ENCODE measurements at places on chromosomes 7 and 10.

DNA sequence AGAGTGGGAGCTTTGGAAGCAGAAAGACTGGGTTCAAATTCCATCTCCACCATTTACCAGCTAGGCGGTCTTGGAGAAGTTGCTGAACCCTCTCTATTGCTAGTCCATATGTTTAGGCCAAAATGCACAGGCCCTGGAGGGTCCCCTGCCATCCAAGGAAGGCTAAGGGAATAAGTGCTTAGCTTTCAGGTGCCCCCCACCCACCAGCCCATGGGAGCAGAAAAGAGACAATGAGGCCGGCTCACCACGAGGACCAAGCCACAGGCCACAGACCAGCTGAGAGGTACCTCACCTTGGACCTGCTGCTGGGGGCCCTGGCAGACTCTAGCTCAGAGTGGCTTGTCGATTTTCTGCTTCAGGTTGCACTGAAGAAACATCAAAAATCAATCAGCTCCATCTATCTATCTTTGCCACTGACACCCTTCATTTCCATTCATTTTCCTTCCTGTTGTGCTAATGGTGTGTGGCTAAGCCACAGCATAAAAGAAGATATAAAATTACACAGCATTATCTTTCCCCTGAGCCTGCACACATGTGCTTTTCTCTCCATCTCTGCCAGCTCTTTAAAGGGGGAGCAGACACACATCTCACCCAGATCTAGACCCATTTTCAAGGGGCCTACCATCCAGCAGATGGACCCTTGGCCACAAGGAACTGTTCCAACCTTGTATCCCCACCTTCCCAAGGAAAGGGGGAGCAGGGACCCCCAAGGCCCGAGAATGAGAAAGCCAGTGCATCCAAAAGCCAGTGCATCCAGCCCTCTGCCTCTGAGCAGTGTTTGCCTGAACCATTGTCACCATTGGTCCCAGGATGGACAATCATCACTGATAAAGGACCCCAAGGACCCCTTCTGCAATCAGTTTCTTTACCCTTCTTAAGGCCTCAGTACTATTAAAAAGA, 65.4 kb downstream of the GRID1 start:
- DNase-seq: no peak

DNA sequence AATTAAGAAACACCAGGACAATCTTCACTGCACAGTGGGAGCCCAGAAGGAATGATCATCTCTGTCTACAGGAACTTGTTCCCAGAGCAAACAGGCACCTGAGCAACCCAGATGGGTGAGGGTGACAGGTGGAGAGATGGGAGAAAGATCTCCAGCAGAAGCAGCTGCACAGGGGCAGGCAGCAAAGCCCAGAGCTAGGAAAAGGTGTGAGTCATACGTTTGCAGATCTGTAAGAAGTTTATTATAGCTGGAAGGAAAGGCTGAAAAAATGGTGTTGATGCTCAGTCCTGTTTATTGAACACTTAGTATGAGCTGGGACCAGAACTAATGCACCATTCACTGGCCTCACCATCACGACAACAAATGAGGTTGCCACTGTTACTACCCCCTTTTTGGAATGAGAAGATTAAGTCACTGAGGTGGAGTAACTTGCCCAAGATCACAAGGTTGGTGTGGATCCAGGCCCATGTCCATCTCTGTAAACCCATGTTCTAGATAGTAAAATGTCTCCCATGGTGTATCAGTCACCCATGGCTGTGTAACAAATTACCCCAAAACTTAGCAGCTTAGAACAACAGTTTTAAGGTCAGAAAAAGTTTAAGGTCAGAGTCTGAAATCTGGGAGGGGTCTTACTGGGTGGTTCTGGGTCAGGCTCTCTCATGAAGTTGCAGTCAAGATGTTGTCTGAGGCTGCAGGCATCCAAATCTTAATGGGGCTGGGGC, 506.9 kb downstream of the RPS24 start:
- DNase-seq: peak; percentile 23

DNA sequence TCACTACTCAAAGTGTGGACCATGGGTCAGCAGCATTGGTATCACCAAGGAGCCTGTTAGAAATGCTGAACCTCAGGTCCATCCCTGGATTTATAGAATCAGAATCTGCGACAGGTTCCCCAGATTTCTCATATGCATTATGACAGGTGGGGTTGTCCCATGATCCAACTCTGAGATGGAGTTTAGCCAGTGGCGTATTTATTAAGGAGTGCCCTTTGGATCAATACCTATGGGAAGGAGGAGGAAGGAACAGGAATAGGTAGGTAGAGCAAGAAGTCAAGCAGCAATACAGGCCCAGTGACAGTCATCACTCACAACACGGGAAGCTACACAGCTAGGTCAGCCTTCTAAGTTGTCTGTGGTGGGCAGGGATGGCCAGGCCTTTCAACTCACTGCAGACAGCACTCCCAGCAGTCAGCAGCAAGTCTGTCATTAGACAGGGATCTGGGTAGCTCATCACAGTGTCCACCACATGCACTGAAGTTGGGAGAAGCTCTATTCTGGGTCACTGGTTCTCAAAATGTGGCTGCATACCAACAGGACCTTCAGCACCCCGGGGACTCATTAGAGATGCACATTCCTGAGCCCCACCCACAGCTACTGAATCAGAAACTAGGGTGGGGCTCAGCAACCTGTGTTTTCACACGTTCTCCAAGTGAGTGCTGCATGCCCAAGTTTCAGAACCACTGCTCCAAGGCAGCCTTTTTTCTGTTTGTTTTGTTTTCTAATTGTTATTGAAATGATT, 532.3 kb upstream of the GALNT17 start:
- DNase-seq: no peak

GRCh38 chr10:124535731-124536495, 74.3 kb downstream of the LHPP start:
- no peak for DNase-seq

GRCh38 chr10:128025951-128026350, 100.3 kb downstream of the MKI67 start:
- DNase-seq: no peak

DNA sequence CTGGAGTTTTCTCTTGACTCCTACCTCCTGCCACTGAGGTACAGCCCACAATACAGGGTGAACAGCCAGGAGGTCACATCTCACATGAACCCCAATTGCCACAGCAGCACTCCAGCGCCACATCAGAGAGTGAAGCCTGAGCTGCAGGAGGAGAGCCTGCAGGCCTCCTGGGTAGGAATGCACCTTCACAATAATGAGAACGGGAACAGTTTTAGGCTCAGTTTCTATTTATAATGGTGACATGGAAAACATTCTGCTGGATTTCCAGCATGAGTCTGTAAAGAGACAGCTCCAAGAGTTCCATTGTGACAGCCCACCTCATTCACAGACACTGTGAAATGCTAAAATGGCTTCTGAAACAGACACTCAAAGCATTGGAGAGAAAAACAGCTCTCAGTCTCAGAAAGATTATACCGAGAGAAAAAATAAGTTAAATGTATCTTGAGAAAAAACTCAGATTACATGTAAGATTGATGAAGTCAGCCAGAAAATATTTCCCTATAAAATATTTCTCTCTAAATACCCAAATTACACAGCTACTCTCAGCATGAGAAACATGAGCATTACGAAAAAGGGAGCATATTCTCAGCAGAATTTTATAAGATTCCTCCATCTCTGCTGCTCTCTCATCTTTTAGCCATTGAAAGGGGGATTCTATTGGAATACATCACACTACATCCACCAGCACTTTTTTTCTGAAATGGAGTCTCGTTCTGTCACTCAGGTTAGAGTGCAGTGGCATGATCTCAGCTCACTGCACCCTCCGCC, 11.3 kb downstream of the ZNF680 start:
- no peak for DNase-seq

DNA sequence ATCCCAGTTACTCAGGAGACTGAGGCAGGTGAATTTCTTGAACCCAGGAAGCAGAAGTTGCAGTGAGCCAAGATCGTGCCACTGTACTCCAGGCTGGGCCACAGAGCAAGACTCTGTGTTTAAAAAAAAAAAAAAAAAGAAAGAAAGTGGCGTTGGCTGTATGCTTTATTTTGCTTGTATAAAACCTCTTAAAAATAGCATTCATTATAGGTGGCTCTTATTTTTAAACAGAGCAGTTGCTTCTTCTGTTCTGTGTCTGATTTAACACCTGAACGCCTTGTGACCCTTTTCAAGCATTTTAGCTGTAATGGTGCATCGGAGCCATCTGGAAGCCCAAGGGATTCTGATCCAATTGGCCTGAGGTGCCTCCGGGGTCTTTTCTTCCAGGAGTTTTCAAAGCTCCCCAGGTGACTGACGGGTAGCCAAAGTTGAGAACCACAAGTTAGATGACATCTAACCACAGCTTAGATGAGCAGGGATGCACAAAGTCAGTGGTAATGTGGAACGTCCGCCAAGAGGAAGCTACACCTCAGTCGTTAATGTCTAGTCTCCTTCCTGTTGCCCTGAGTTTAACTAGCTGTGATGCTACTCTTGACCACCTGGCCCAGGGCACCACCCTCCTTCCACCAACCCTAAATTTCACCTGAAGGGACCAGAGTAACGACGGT, 274.6 kb upstream of the KLF6 start:
- no peak for DNase-seq

DNA sequence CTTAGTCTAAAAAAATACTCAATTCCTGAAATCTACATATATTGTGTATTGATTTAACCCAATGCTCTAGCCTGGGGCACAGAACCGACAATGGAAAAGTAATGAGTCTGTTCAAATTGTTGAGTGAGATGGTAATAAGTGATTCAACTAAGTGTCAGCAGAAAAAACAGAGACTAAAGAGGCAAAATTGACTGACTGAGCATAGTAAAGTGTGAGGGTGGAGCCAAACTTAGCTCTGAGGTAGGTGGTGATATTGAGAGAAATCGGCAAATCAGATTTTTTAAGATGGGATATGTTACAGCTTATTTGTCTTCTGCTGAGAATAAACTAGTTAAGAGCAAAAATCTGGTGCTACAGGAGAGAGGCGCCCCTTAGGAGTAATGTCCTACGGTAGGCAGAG, 764.0 kb upstream of the LRRN3 start:
- no peak for DNase-seq

All from fibroblast of mammary gland (primary cell).